ENCODE measurements at places on chromosomes 7 and 10. TPM values are rescaled to one million over a fixed set of nuclear protein-coding genes. Genes with fewer than 3 reads are reported as not detected.

DNA sequence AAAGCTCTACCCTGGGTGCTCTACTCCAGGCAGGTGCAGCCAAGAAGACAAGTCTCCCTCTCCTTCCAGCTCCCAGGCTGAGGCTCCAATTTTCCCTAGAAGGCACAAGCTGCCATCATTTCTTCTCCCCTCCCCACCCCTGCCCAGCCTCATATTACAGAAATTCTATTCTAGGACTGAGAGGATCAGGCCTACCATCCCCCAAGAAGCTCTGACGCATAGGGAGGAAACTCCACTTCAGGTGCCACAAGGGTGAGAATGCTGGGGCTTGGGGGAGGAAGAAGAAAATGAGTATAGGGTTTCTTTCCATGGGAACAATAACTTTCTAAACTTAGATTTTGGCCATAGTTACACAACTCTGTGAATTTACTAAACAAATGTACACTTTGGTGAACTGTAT is 35.3 kb downstream of the FEZF1 start:
- no peak overlapping the region for H3K27ac ChIP-seq
- H3K36me3 ChIP-seq: no peaks in the 10 kb centered on the region
- no peaks in the 10 kb centered on the region for H3K27me3 ChIP-seq
- no peak for DNase-seq
- H3K4me3 ChIP-seq: no peak overlapping the region
- no peaks in the 10 kb centered on the region for H3K4me1 ChIP-seq

DNA sequence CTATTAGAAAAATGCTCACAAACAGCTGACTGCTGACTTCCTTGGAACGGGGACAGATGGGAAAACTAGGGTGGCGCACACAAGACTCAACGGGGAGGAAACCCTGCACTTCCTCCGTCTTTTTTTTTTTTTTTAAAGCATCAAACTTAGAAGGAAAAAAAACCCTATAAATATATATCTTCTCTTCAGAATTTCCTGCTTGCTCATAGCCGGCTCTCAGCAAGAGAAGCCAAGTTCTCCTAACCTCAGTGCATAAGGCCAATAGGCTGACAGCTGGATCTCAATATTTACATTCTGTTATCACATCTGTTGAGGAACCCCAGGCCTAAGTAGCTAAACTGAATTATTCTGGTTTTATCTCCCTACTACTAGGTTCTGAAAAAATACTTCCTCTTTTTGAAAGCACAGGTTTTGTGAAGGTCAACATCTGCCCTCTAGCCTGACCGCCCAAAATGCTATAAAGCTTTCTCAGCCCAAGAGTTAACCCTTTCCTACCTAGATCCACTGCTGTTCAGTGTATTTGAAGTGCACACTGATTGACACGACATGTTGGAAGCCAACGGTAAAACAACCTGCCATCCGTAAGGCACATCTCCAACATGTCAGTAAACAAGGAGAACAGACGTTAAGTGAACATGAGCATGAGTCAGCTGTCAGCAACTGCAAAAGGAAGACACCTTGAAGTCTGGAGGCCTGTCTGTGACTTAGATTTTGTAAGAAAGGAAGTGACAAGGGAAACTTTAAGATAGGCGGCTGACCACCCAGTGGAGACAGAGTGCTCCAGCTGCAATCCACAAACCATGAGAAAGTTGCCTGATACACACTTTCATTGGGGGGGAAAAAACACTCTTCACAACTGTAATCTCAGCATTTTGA is 83.8 kb downstream of the EBLN1 start:
- H3K27me3 ChIP-seq: no peaks in the 10 kb centered on the region
- no peak for DNase-seq
- no peak overlapping the region for H3K27ac ChIP-seq
- H3K4me1 ChIP-seq: peaks cover 11% of the 10 kb centered on the region
- no peaks in the 10 kb centered on the region for H3K36me3 ChIP-seq

- DNase-seq: no peak
- no peaks in the 10 kb centered on the region for H3K27me3 ChIP-seq
- H3K4me3 ChIP-seq: no peak overlapping the region
- H3K36me3 ChIP-seq: no peaks in the 10 kb centered on the region
- no peak overlapping the region for H3K27ac ChIP-seq
Measured at GRCh38 chr7:104371216-104371979, 43.0 kb downstream of the LHFPL3 start.

SSC4D gene
- 1.7 TPM for total RNA-seq

DNA sequence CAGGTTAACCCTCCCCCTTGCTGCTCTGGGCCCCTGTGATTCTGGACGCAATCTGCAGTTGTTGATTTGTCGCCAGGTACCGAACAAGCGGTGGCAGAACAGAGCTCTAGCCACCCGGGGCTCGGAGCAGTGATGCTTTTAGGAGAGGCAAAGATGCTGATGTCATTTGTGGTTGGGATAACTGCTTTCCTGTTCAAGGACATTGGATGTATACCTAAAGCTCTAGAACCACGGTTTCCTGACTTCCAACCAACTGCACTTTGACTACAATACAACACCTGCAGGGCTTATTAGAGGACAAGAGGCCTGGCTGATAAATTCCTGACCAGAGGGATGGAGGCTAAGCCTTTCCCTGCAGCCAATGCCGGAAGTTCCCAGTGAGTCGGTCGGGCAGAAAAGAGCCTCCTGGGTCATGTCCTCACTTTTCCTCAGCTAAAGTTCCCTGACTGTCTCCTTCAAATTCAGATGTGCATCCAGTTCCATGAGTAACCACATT is 6.5 kb upstream of the RBM20 start:
- no peak overlapping the region for H3K27ac ChIP-seq
- peaks cover 31% of the 10 kb centered on the region for H3K27me3 ChIP-seq
- DNase-seq: no peak
- no peaks in the 10 kb centered on the region for H3K4me1 ChIP-seq
- H3K36me3 ChIP-seq: no peaks in the 10 kb centered on the region

GRCh38 chr10:104711302-104711721 is 70.2 kb downstream of the SORCS3 start:
- no peaks in the 10 kb centered on the region for H3K36me3 ChIP-seq
- no peak overlapping the region for H3K27ac ChIP-seq
- no peak overlapping the region for H3K4me3 ChIP-seq
- no peaks in the 10 kb centered on the region for H3K27me3 ChIP-seq
- no peaks in the 10 kb centered on the region for H3K4me1 ChIP-seq
- no peak for DNase-seq

DNA sequence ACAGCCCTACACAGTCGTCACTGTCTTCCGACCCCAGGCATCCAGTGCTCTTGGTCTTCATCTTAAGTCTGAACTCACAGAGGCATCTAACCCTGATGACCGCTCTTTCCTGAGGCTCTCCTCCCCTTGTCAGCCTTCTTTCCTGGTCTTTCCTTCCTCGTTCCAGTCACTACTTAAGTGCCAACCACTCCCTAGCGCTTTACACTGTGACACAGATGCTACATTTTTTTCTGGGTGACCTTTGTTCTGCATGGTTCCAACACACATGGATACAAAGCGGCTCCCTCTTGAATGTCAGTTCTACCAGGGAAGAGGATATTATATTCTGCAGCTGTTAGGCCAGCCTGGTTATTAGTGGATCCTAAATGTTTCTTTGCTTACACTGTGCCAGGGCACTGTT is 12.7 kb downstream of the YWHAG start:
- no peak for DNase-seq
- H3K4me1 ChIP-seq: peaks cover 44% of the 10 kb centered on the region
- H3K4me3 ChIP-seq: no peak overlapping the region
- peaks cover 76% of the 10 kb centered on the region for H3K36me3 ChIP-seq

ST8SIA6 gene
- 12.5 TPM for total RNA-seq

DNA sequence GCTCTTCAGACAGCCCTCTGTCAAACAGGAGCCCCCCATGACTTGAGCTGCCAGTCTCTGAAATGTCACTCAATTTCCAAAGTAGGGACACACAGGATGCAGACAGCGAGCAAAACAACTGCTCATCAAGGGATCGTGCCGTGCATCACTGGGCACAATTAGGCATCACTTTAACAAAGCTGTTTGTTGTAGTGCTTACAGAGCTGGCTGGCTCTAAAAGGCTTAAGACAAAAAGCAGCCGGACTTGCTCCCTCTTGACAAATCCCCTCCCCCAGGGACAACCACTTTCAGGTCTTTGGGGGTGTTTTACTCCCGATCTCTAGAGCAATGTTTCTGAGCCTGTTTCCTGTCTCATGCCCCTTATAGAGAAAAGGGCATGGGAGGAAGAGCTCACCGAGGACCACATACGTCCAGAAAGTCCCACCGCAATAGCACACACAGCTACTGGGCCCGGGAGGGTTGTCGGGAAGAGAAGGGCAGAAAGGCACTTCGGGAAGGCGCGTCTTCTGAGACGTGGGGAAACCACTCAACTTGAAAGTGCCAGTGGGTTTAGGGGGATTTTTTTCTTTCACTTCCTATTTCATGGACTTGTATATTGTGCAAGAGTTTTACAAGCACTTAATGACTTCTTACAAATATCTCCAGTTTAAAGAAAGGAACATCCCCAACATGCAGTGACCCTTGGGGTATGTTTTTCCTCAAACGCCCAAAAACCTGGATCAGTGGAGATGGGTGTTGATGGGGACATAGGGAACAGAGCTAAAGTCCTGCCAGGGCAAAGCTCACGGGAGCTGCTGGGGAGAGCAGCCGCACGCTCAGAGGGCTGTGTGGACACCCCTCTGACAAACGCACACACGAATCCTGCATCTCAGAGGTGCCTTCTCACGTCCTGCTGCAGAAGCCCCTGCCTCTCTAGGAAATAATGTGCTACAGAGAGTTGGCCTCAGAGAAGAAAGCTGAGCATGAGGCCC is 27.1 kb downstream of the LRRC20 start:
- peaks cover 49% of the 10 kb centered on the region for H3K4me1 ChIP-seq
- H3K27ac ChIP-seq: peak overlapping the region; percentile 50
- DNase-seq: no peak
- no peaks in the 10 kb centered on the region for H3K27me3 ChIP-seq

DNA sequence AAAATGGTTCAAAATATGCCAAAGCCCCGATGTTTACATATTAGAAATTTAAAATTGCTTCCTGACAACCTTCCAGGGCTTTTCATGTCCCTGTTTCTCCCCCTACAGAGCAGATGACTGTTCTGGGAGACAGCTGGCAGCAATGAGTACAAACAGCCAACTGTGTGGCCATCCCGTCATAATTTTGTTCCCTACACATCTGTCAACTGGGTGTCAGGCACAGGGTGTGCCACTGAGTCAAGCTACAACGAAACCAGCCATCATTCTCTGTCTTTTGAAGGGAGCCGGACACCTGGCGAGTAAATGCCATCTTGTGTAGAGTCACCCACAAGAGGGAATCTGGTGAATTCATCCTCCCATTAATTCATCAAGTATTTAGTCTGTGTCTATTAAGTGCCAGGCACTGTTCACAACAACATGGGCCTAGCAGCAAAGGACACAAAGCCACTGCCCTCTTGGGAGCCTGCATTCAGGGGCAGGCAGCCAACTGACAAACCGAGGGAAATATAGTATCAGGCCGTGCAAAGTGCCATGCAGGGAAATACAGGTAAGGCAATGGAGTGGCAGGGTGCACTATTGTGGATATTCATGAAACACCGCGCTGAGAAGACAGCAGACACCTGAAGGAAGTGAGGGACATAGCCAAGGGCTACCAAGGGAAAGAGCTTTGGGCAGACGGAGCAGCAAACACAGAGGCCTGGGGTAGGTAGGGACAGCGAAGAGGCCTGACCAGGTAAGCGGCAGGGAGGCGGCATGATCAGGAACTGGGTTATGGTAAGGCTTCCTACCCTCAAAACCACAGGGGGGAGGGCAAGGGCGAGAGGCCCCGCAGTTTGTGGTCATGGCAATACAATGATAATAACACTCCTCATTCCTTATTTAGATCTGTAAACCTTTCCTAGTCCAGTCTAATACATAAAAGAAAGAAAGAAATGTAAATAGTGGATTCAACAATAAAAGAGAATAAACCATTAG is 213.6 kb downstream of the FAM107B start:
- H3K4me1 ChIP-seq: peaks cover 66% of the 10 kb centered on the region
- H3K4me3 ChIP-seq: no peak overlapping the region
- no peak for DNase-seq
- H3K27ac ChIP-seq: peak overlapping the region; percentile 28
- peaks cover 5% of the 10 kb centered on the region for H3K36me3 ChIP-seq

DNA sequence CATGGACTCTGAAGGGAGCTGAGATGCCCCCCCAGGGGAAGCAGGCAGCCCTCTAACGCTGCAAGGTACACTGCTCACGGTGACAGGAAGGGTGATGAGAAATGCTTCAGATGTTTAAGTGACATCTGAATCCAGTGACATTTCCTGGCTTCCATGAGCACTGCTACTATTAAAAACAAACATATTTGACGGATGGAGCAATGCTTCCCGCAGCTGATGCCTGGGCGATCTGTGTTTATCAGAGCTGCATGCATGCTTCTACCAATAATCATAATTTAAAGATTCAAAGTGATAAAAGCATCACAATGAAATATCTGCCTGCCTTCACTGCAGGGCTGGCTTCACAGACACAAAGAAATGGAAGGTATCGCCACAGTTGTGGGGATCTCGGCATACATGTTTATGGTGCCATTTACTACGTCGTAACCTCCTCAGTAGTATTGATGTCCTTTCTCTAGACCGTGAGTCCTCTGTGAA is 66.1 kb upstream of the AOAH start:
- H3K36me3 ChIP-seq: no peaks in the 10 kb centered on the region
- no peak overlapping the region for H3K4me3 ChIP-seq
- DNase-seq: no peak
- no peaks in the 10 kb centered on the region for H3K27me3 ChIP-seq
- H3K27ac ChIP-seq: no peak overlapping the region

BMI1 gene
- 48.4 TPM for total RNA-seq

DNA sequence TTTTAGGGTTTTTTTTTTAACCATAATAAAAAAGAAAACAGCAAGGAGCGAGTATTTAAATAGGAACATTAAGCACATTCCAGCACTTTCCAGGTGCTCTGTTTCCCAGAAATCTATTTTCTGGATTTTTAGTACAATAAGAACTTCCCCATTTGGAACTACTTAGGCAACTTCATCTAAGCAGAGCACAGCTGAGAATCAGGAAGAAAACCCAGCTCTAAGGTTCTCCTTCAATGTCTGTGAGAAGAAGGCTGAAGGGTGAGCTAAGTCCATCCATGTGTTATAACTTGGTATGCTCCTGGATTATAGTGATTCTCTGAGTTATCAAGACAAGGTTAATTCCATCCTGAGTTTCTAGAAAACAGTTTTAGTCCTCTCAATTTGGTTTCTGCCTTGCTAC is 181.9 kb downstream of the CYP26A1 start:
- DNase-seq: no peak
- H3K4me1 ChIP-seq: no peaks in the 10 kb centered on the region
- H3K4me3 ChIP-seq: no peak overlapping the region
- H3K36me3 ChIP-seq: no peaks in the 10 kb centered on the region
- H3K27me3 ChIP-seq: no peaks in the 10 kb centered on the region

DNA sequence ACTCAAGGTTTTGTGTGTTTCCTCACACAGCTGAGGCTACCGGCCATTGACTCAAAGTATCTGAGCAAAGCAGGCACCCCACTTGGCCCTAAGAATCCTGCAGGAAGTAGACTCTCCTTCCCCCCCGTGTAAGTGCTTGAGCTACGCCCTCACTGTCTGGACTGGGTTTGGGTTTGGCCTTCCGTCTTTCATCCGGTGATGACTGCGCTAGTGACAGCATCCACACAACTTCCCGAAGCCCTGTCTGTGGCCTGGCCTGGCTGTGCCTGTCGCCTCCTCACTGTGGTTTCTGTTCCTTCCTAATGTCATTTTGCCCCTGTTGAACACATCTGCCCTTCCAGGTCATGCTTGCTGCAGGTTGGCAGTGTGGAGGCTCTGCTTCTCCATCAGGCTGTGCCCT is 14.5 kb downstream of the C7orf57 start:
- no peaks in the 10 kb centered on the region for H3K36me3 ChIP-seq
- H3K27me3 ChIP-seq: no peaks in the 10 kb centered on the region
- peak; percentile 64 for DNase-seq

GRCh38 chr10:59830601-59831259 is 75.6 kb downstream of the CCDC6 start:
- H3K27me3 ChIP-seq: no peaks in the 10 kb centered on the region
- DNase-seq: no peak
- peaks cover 16% of the 10 kb centered on the region for H3K36me3 ChIP-seq
- H3K4me3 ChIP-seq: no peak overlapping the region
- H3K4me1 ChIP-seq: no peaks in the 10 kb centered on the region

All from lower lobe of right lung (tissue), 2 donors.